Sigmoid colon (tissue), 7 donors: ENCODE measurements at places on chromosomes 11 and 22. TPM values are rescaled to one million over a fixed set of nuclear protein-coding genes. Genes with fewer than 3 reads are reported as not detected.

The SYT8 gene
- not detected for total RNA-seq

The XKR3 gene
- not detected for total RNA-seq

The SHANK2 gene
- total RNA-seq: 43.8 TPM

- no peak for DNase-seq
These were observed 35.3 kb upstream of the TTLL12 start for GRCh38 chr22:43222262-43222661.

- no peak for DNase-seq
These were observed 33.5 kb upstream of the CRTAM start for GRCh38 chr11:122804796-122805195.

DNA sequence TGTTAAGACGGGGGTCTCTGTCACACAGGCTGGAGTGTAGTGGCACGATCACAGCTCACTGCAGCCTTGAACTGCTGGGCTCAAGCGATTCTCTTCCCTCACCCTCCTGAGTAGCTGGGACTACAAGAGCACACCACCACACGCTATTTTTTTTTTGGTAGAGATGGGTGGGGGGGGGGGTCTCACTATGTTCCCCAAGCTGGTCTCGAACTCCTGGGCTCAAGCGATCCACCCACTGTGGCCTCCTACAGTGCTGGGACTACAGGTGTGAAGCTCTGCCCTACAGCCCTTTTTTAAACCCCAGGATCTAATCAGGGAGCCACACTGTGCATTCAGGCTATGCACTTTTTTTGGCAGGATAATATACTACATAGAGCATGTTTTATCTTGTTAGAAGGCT is 1.4 kb upstream of the DHCR7 start:
- peak; percentile 48 for DNase-seq

- peak; percentile 92 for DNase-seq
These were observed at the start of gene CYB5R3 for GRCh38 chr22:42649246-42650099. Gene CYB5R3, minus strand, starts transcription at chr22:42649392. Its CDS starts 77 bp downstream, at chr22:42649315.

GRCh38 chr11:107665018-107665417 is 46.8 kb downstream of the SLN start:
- DNase-seq: no peak
